ENCODE measurements at places on chromosomes 16 and 17. TPM values are rescaled to one million over a fixed set of nuclear protein-coding genes. Genes with fewer than 3 reads are reported as not detected.

SNF8 gene
- total RNA-seq: 133 TPM

KRTAP16-1 gene
- total RNA-seq: not detected

ZPBP2 gene
- total RNA-seq: not detected

DNA sequence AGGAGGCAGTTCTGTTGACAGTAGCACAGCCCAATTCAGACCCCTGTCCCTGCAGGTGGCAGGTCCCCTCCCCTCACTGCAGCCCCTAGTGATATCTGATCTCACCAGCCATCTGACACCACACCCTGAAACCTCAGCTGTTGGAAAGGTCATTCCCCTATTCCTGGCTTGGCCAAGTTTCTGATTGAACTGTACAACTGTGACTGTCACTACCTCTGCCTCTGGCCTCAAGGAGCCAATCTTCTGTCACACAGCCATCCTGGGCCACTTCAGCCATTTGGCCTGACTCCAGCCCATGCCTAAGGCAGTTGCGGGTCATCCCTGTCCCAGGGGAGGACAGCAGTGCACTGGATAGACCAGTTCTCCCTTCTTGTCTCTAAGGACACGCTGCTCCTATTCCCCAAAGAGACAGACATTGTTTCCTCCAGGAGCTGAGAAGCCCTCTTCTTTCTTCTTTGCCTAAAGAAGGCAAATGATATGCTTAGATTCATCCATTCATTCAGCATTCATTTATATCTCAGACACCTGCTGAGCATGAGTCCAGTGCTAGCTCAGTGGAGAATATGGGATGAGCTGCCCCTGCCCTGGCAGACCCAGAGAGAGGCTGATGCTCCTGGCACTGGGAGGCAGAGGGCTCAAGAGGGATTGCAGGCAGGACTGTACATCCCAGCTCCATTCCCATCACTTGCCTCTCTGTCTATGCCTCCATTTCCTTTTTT is 4.6 kb upstream of the ALDOA start:
- no peak for DNase-seq

- DNase-seq: no peak
Observed at GRCh38 chr17:15920758-15921239, 24.1 kb upstream of the ADORA2B start.

DNA sequence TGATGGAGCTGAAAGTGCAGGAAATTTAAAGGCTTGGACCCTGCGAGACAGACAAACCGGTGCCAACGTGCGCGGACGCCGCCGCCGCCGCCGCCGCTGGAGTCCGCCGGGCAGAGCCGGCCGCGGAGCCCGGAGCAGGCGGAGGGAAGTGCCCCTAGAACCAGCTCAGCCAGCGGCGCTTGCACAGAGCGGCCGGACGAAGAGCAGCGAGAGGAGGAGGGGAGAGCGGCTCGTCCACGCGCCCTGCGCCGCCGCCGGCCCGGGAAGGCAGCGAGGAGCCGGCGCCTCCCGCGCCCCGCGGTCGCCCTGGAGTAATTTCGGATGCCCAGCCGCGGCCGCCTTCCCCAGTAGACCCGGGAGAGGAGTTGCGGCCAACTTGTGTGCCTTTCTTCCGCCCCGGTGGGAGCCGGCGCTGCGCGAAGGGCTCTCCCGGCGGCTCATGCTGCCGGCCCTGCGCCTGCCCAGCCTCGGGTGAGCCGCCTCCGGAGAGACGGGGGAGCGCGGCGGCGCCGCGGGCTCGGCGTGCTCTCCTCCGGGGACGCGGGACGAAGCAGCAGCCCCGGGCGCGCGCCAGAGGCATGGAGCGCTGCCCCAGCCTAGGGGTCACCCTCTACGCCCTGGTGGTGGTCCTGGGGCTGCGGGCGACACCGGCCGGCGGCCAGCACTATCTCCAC is at the start of gene NOG:
Gene NOG (plus strand): TSS at position 54 of the 674 bp plus-strand sequence. CDS start 525 bp downstream, at position 579.
- DNase-seq: peak; percentile 52

GRCh38 chr17:82956726-82957468 is 117.1 kb upstream of the ZNF750 start:
- no peak for DNase-seq

DNA sequence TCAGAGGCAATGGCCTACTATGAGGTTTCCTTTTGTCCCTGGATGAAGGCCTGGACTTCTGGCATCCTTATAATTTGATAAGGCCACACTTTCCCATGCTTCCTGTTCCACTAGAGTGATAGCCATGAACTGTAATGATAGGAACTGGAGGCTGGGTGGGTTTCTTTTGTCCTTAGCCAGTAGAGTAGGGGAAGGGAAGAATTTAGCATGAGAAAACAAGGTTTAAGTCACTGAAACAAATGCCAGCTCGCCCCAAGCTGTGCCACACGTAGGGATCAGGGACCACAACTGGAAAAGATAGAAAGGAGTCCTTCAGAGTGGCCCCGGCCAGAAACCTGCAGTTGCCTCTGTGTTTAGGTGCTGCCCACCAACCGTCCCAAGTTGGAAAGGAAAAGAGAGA is 80.9 kb upstream of the C17orf78 start:
- DNase-seq: no peak

DNA sequence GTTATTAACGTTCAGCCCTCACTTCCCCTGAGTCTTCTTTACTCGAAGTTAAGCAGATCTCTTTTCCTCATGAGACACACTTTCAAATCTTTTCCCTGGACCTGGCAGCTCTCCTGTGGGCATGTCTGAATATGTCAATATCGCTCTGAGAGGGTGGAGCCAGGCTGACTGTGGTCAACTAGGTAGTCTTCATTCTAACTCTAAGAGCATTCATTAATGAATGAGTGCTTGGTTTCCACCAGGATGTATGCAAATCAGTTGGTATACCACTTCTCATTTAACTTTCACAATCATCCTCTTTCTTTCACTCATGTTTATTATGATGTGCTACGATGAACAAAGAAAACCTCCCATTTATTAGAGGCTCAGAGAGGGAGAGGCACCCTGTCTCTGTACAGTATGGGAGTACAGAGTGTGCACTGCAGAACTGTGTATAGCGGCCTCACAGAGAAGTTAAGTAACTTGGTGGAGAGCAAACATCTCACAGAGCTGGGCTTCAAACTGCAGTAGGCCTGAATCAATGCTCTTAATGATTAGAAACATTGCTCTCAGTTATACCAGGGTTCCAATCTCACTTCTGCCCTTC is 39.9 kb downstream of the OTOA start:
- no peak for DNase-seq

CLEC3A gene
- not detected for total RNA-seq

GRCh38 chr16:10128397-10129258 is 53.6 kb downstream of the GRIN2A start:
- no peak for DNase-seq

GRCh38 chr17:71335212-71335611 is 785.6 kb upstream of the SOX9 start:
- DNase-seq: no peak

TCAP gene
- 2.7 TPM for total RNA-seq

DNA sequence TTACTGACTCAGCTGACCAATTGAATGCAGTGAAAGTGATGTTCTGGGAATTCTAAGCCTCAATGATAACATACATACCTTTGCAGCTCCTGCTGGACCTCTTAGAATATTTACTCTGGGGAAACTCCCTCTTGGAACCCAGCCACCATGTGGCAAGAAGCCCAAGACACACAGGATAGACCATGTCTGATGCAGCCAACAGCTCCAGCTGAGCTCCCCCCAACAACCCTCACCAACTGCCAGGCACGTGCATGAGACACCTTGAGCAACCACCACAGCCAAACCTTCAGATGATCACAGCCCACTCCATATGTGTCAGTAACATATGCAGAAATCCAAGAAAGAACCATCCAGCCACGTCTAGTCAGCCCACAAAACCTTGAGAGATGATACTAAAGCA is 53.0 kb downstream of the XYLT1 start:
- no peak for DNase-seq

METTL23 gene
- total RNA-seq: 28.2 TPM

DNA sequence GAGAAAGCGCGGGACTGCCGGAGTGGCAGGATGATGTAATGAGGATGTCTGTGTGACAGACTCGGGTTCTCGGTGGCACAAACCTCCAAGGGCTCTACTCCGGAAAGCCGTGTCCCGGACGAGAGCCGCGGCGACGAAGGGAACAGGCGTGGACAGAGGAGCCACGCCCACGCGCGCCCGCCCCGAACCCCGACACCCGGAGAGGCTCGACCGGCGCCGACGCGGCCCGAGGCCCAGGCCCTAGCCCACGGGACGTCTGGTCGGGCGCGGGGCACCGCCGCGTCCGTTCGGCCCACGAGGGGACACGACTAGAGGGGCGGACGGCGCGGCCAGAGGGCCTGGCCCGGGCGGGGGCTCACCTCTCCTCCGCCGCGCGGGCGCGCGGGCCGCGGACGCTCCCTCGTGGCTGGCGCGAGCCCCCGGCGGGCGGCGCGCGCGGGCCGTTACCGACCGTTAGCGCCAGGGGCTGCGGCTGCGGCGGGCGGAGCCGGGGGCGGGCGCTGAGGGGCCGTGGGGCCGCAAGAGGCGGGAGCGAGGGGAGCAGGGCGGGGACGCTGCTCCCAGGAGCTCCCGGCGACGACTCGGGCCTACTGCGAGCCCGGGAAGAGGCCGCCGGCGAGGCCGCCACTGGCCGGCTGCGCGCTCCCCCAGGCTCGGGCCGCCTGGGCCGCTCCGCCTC is 2.1 kb upstream of the IRX5 start:
- DNase-seq: no peak

DNA sequence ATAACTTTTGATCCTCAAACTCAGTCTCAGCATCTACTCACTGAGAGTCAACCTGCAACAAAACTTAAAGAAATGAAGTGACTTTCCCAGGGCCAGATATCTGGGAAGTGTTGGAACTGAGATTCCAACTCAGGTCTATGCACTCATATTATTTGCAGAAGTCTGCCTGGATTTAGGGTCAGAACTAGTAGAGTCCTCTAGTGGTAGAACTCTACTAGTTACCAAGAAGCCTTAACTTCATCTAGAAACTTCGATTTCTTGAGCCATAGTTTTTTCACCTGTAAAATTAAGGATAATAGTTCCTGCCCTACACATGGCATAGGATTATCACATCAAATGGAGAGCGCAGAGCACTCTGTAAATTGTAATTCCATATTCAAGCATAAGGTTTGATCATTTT is 23.4 kb upstream of the KRT24 start:
- DNase-seq: no peak

DNA sequence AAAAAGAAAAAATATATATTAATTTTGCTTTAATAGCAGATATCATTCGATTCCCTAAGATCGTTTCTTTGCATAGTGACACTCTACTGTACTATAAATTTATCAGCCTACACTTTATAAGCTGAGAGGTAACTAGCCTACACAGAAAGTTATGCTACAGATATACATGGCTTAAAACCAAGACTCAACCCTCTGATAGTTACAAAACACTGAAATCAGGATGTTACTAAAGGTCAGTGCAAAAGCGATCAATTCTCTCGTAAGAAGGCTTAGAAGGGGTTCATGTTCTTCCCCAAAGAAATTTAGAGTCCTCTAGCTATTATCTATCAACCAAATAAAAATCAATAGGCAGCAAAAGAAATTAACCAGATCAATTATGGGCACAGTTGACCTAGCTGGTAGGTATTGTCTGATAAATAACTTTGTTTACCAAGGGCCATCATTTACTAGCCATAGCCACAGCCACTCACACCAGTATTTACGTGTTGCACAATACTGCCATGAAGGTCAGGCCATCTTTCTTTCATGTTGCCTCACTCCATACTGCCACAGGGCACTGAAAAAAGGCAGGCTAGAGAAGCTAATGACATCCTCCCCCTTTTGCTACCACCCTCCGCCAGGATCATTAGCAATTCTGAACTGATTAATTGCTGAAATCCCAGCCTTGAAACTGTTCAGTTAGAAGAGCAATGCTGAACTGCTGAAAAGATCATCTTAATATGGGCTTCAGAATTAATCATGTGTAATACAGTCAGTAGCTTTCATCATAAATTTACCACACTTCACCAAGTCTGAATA is 43.7 kb downstream of the RND2 start:
- no peak for DNase-seq

- DNase-seq: no peak
Observed at GRCh38 chr16:7644176-7644575, 311.5 kb downstream of the RBFOX1 start.

- DNase-seq: peak; percentile 21
Observed at GRCh38 chr16:21159281-21159951, 942 bp downstream of the LDAF1 start.

DNA sequence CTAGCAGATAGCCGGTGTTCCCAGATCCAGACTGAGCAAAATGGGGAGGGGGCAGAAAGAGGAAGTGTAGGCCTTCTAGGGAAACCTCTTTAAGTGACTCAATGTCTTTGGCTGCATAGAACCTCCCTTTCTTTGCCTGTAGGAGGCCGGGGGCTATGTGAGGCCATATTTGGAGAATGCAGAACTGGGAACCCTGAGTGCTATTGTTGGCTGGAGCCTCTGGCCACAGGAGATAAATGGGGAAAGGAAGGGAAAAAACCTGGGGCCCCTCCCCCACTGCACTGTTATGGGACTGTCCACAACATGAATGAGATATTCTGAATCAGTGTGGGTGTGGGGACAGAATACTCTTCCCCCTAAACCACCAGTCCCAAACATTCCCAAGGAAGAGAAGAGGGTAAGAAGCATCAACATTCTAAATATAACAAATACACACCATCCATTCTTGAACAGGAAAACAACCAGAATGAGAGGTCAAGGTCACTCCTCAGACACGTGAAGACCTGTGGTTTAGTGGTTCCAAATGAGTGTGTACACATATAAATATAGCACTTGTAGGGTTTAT is 2.4 kb downstream of the VPS25 start:
- DNase-seq: no peak

GRCh38 chr16:30761928-30762902 is at the start of the genes CFAP119 and RNF40:
Gene CFAP119, minus strand, starts transcription at chr16:30762062. Its CDS starts 314 bp downstream, at chr16:30761748.
Gene RNF40, plus strand, starts transcription at chr16:30762322. Its CDS starts 224 bp downstream, at chr16:30762546.
- DNase-seq: peak; percentile 94

FLII gene
- 260 TPM for total RNA-seq

DNA sequence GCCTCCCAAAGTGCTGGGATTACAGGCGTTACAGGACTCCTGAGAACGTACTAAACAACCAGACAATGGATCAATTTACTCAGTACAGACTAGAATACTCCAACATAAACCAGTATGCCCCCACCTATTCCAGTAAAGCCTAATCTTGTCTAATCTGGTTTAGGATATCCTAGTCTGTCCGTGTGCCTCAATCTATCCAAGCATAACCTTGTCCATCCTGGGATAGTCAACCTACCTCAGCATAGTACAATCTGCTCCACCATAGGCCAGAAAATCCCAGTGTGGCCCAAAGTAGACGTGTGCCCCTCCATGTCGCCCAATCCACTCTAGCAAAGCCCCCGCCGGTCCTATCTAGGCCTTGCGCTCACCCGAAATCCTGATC is 625 bp downstream of the DVL2 start:
- DNase-seq: no peak

NR1D1 gene
- 2.6 TPM for total RNA-seq

SLC25A19 gene
- total RNA-seq: 18.4 TPM

DNA sequence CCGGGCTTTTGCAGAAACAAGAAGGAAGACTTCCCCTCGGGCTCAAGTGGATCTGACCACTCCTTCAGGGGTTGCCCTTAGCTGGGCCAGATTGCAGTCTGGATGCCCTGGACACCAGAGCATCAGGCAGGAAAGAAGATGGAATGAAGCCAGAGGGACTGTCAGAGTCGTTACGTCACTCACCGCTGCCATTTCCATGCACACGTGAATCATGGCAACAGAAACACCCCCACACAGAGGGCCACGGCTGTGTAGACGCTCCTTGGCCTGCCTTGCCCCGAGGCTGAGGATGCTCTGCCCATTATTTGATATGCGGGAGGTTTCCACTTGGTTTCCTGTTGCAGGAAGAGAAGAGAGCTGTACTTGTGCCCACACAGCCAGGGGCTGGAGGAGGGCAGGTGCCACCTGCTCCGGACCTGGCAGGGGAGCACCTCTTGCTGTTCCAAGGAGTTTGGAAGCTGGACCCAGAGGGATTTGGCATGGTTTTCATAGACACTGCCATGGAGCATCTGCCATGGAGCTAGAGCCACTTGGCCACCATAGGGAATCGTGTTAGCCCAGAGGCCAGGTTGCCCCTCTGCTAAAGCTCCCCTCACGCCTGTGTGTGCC is 29.4 kb downstream of the RBFOX3 start:
- DNase-seq: no peak

HSD3B7 gene
- 4.6 TPM for total RNA-seq

ASGR1 gene
- 11.1 TPM for total RNA-seq
